ENCODE measurements at places on chromosomes 4 and X.
A peak's percentile ranks its signal among the peaks of the same experiment; 100 is the strongest.

DNA sequence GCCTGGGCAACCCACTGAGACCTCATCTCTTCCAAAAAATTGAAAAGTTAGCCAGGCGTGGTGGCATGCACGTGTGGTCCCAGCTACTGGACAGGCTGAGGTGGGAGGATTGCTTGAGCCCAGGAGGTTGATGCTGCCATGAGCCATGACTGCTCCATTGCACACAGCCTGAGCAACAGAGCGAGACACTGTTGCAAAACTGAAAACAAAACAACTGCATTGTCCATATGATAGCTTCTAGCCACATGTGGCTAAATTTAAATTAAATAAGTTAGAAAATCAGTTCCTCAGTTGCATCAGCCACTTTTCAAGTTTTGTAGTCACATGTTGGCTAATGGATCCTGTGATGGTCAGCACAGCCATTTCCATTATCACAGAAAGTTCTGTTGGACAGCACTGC is 67.9 kb downstream of the GAB1 start:
- no peak for DNase-seq

GRCh38 chrX:101564651-101565050 is 14.3 kb downstream of the ARMCX1 start:
- DNase-seq = no peak

- DNase-seq = no peak
Measured at GRCh38 chrX:49958727-49959485, 36.5 kb downstream of the CLCN5 start.

GRCh38 chrX:30957753-30958152 is 68.7 kb upstream of the TAB3 start:
- peak; percentile 75 for DNase-seq

GRCh38 chr4:106898621-106899230 is 137.4 kb downstream of the DKK2 start:
- peak; percentile 56 for DNase-seq

- peak; percentile 42 for DNase-seq
Measured at GRCh38 chr4:21205821-21206531, 505.7 kb downstream of the PACRGL start.

- DNase-seq = no peak
Measured at GRCh38 chrX:53077207-53078197, 4.7 kb upstream of the TSPYL2 start.

DNA sequence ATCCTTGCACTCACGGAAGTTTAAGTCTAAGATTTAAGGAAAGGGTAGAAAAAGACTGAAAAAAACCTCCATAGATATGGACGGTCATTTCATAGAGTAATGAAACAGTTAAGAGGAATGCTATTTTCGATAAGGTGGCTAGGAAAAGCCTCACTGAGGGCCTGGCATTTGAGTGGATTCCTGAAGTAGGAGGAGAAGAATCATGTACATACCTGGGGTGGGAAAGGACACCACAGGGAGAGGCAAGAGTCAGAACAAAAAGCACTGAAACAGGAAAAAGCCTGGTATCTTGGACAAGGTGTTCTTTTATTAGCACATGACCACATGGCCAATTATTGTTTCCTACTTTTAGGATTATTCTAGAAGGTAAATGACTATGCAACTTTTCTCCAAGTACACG is 547.2 kb upstream of the DIPK2B start:
- peak; percentile 31 for DNase-seq

- DNase-seq = no peak
Measured at GRCh38 chr4:38921151-38921550, 53.5 kb downstream of the FAM114A1 start.

DNA sequence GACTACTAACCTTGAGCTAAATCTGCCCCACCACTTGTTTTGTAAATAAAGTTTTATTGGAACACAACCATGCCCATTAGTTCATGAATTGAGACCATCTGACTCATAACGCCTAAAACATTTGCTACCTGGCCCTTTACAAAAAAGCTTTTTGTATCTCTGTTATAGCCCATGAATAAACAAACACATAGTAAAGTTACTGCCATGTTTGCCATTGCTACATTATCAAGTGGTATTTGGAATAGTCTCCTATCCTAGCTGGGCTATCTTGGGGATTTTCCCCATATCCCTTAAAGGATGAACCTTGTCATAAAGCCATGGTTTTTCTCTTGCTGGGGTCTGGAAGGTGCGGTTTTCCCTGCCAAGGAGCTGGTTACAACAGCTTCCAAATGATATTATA is 112.3 kb downstream of the FAM9B start:
- no peak for DNase-seq

GRCh38 chr4:2071912-2072867 is 13.1 kb downstream of the NAT8L start:
- no peak for DNase-seq

DNA sequence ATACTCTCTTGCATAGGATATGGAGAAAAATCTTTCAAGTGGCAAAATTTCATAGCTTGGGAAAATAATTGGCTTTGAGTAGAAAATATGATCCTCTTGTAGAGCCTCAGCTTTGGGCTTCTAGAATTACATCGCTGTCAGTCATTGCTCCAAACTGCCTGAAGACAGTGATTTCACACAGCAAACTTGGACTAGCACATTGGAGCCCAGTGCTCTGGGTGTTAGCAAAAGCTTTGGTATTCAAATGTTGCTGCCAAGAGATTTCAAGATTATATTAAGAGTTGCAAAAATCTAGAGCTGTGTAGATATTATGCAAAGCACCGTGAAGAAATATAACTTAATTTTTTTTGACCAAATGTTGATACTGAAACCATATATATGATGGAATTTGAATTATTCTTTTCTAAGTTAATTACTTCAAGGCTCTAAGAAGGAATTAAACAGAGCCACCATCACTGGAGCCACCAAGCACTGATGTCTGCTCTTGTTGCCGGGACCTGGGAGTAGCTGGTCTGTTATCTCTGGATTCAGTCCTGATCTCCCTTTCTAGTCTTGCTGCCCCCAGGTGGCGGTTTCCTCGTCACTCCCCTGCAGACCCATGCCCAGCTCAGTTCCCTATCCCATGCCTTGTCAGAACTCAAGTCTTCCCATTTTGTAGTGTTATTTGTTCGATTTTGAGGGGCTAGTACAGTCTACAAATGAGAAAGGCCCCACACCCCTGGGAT is 260.7 kb upstream of the SFRP2 start:
- peak; percentile 70 for DNase-seq

DNA sequence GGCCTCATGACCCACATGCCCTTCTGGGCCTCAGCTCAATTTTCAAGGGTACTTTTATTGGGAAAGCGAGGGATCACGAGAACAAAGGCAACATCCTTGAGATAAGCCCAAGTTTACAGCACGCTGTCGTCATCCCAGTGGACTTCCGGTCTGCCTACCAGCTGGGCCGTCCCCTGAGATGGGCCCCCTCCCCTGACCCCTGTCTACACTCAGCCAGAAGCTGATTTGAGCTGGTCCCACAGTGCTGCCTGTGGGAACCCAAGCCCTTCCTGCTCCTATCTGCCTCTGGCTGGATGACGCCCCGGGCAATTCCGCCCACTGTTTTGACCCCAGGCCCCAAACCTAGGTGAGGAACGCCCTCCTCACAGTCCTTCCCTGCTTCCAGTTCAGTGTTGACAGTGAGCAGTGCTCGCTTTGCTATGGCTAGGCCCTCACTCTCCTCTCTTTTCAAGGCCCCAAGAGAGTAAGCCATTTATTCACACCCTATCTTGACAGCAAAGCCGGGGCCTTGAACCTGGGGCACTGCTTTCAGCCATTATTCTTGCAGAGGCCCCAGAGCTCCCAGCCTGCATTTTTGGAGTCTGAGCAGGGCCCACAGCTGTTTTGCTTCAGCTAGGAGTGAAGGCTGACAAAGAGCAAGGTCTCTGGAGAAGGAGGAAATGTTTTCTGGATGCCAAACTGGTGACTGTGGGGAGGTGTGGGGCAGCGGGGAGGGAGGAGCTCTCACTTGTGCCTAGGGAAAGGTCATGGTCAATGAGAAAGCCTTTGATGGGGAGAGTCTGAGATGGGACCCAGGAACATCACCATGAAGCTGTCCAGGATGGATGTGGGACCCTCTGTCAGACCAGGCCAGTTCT is 164.6 kb upstream of the BCOR start:
- peak; percentile 81 for DNase-seq

GRCh38 chr4:189941005-189941450 is 356 bp downstream of the FRG1 start:
- no peak for DNase-seq

- peak; percentile 36 for DNase-seq
Measured at GRCh38 chrX:55709735-55710134, 7.8 kb upstream of the RRAGB start.

- DNase-seq = no peak
Measured at GRCh38 chrX:132257116-132257515, 37.9 kb upstream of the RAP2C start.

- no peak for DNase-seq
Measured at GRCh38 chr4:9976781-9977180, 44.5 kb downstream of the SLC2A9 start.

GRCh38 chr4:10977534-10977933 is 293.0 kb upstream of the CLNK start:
- DNase-seq = no peak

- no peak for DNase-seq
Measured at GRCh38 chrX:40578039-40578695, 2.6 kb upstream of the ATP6AP2 start.

GRCh38 chrX:8845469-8845868 is 44.3 kb upstream of the FAM9A start:
- DNase-seq = no peak

GRCh38 chr4:133385161-133385954 is 236.3 kb downstream of the PCDH10 start:
- DNase-seq = peak; percentile 15

DNA sequence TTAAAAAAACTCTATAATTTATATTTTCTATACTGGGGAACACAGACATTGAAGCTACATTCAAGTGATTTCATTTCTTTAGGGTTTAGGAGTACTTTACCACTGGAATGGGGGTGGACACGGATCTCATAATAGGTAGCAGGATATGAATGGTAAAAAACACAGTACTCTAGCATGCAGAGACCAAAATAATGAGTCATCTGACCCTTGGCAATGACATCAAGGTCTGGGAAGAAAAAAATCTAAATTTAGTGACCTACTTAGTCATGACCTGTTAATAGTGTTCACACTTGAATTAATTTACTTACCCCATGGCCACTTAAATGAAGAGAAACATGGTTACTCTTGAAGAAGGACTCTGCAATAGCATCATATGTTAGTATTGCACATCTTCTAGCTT is 187.9 kb downstream of the EPHA5 start:
- DNase-seq = peak; percentile 92

- DNase-seq = no peak
Measured at GRCh38 chr4:81594490-81595159, 122.9 kb upstream of the RASGEF1B start.

DNA sequence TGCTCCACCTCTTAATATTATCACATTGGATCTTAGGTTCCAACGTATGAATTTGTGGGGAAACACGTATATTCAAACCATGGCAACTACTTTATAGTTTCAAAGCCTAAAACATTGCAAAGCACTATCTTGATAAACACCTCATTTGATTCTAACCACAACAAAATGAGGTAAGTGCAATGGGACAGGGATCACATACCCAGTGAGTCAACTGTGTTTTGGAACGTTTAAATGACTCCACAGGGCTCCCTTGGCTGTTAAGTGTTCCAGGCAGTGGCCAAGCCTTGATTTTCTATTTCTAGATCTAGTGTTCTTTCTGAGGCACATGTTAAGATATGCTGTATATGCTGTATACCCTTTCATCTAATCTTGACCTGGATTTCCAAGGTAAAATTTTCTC is 54.5 kb upstream of the C1QTNF7 start:
- DNase-seq = peak; percentile 88

- no peak for DNase-seq
Measured at GRCh38 chr4:8128100-8128856, 30.3 kb downstream of the ABLIM2 start.

GRCh38 chr4:42280327-42281095 is 116.8 kb upstream of the SHISA3 start:
- DNase-seq = peak; percentile 40

DNA sequence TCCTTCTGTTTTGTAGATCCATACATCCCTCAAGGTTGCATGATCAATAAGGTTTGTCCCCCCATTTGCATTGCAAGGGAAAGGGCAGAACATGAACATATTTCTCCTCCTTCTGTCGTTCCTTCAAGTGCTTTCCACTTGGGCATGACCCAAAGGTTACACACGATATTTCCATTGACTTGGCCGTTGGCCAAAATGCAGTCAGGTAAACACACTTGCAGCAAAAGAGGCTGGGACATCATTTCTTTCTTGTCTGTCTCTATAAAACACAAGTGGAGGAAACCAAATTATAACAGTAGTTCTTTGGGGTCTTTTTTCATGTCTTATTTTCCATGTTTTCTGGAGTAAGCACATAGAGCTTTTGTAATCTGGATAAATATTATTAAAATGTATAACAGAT is 156.1 kb downstream of the FRAS1 start:
- DNase-seq = no peak

DNA sequence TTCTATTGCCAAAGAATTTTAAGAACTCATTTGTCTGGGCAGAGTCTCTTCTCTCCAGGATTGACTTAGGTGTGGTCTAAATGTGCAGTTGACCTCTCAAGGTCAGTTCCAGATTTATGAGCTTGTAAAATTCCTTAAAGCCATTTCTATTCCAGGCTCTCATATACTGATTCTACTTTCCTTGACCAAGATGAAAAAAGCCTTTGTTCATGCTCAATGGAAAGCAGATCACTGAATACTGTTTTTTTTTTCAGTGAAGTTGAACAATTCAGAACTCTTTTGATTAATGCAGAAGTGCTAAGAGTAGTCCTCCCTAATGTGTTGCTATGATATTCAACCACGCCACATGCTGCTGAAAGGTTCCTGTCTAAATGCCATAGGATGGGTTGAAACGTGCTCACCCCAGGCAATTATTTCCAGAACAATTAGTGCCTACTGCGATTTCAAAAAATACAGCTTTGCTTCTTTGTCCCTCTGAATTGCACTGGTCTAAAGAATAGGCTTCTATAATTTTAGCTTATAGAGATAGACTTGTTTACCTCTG is 312.4 kb upstream of the PABPC5 start:
- DNase-seq = no peak

GRCh38 chrX:7815166-7815805 is 27.7 kb upstream of the VCX start:
- no peak for DNase-seq

GRCh38 chr4:4425119-4425690 is 38.3 kb downstream of the NSG1 start:
- DNase-seq = no peak

DNA sequence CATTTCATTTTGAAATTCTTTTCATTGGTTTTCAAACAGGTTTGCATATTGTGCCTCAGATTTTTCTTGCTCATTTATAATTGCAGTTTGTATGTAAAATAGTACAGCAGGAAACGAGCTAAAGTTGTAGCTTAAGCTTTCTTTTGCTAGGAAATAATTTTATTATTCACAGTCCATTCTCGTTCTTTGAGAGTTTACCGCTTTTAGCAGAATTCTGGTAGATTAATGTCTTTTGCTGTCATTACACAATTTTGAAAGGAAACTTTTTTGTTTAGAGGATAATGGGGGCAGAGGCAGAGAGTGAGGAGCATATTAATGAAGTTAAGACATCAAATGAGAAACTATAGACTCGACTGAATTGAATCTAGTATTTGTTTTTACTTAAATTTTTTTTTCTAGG is 10.5 kb downstream of the LSM6 start:
- no peak for DNase-seq

- no peak for DNase-seq
Measured at GRCh38 chr4:87499403-87500091, 29.6 kb downstream of the SPARCL1 start.

- DNase-seq = no peak
Measured at GRCh38 chrX:115539841-115540240, 21.1 kb upstream of the PLS3 start.

All from M059J (cell line).